ENCODE measurements at places on chromosomes 16 and 17.

DNA sequence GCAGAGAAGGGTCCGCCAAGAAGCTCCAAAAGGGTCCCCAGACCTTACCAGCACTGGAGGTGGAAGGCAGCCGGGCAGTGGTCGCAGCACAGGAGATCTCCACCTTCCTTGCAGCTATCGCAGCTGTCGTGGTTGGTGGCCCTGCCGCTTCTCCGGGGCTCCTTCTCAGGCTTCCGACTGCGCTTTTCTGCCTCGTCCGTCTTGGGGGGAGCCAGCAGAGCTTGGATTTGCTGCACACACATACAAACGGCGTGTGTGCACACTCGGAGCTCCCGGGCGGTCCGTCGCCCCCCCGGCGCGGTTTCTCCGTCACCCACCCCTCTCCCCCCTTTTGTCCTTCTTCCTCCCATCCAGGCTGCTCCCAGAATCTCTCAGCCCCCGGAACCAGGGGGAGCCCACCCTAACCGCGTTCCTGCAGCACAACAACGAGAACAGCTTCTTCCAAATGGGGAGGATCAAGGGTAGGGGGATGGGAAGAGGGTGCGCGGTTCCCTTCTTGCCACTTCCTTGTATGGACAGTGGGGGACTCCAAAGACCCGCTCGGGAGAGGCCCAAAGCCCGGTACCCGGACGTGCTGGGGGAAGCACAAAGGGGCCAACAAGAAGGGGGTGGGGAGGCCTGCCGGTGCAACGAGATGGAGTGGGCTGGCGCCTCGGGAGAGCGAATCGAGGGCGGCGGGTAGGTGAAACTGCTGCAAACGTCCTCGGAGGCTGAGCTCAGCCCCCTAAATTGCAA, 1.1 kb downstream of the PHF12 start:
- DNase-seq, result no peak

- DNase-seq, result no peak
Observed at GRCh38 chr16:71882505-71883167, 1.3 kb downstream of the ZNF821 start.

DNA sequence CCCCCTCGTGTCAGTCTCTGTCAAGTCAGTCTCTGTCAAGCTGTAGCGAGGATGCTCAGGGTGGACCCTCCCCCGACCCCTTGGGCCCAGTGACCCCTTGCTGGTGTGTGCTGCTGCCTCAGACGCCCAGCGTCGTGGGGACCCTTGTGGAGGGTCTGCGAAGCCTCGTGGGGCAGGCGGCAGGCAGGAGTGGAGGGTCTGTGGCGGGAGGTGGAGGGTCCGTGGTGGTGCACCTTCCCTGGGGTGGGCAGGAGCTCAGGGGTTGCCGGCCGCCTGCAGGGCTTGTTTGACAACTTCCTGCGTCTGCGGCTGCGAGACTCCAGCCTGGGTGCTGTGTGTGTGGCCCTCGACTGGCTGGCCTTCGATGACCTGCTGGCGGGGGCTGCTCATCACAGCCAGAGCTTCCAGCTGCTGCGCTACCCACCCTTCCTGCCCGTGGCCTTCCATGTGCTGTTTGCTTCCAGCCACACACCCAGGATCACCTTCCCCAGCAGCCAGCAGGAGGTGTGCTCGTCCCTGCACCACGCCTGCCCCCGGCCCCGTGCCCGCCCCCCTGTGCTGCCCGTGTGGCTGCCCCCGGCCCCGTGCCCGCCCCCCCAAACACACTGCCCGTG, 5.6 kb downstream of the GNG13 start:
- DNase-seq, result no peak

- no peak for DNase-seq
Observed at GRCh38 chr16:72924537-72924926, 123.4 kb downstream of the ZFHX3 start.

DNA sequence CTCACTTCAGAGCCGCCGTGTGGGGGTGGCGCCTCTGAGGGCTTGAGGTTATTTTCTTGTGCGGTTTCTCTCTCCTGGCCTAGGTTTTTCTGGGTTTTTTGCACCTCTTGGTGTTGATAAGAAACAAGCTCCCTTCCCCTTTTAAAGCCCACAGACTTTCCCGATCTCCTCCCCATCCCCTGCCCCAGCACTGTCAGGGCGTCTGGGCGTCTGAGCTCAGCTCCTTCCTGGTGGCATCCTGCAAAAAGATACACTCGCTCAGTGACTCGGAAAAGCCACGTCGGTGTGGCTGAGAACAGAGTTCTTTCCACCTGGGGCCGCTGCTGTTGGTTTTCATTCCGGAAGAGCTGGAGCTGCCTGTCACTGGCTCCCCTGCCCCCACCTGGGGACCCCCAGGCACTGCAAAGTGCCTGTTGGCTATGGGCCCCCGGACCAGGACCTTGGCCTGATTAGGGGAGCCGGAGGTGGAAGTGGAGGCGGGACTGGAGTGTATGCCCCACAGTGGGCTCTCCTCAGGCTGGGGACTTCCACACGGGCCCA, 14.5 kb downstream of the BAIAP2 start:
- no peak for DNase-seq

DNA sequence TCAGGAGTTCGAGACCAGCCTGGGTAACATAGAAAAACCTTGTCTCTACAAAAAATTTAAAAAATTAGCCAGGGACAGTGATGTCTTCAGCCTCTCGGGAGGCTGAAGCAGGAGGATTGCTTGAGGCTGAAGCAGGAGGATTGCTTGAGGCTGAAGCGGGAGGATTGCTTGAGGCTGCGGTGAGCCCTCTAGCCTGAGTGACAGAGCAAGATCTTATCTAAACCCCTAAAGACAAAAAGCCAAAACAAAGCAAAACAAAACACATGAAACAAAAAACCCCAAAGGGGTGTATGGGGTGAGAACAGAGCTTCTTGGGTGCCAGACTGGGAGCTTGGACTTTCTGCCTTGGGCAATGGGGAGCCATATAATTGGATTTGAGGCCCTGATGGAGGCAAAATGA, 2.6 kb downstream of the SPNS3 start:
- DNase-seq, result no peak

DNA sequence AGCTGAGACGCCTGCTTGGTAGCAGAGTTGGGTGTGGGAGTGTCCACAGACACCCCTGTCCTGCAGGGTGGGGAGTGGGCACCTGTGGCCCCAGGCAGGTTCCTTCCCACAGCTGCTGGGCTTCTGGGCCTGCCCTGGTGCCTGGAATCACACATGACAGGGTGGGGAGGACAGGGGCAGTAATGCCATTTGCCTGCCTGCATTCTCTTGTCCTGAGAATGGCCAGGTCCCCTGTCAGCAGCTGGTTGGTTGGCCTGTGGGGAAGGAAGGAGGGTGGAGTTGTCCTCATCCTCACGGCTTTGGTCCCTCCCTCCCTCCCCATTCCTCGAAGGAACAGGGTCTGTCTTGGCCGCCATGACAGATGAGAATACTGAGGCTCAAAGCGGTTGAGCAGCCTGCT, 5.2 kb downstream of the PRSS53 start:
- no peak for DNase-seq

DNA sequence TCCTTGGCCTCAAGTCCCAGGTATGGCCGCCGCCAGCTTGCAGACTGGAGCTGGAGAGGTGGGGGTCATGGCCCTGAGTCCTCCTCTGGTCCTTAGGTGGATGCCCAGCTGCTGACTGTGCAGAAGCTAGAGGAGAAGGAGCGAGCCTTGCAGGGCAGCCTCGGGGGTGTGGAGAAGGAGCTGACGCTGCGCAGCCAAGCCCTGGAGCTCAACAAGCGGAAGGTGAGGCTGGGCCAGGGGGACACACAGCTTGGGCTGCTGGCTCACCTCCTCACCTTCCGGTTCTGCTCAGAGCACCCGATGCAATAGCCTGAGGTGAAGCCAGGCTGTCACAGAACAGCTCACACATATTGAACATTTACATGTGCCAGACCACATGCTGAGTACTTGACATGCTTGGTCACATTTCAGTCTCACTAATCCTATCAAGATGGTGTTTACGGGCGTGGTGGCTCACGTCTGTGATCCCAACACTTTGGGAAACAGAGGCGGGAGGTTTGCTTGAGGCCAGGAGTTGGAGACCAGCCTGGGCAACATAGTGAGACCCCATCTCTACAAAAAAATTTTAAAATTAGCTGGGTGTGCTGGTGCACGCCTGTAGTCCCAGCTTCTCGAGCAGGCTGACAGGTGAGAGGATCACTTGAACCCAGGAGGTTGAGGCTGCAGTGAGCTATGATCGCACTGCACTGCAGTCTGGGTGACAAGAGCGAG, 7.4 kb downstream of the RNF40 start:
- DNase-seq, result no peak

GRCh38 chr16:78705694-78706093, 606.2 kb downstream of the WWOX start:
- no peak for DNase-seq

- DNase-seq, result no peak
Observed at GRCh38 chr16:3997231-3997841, 116.8 kb upstream of the CREBBP start.

DNA sequence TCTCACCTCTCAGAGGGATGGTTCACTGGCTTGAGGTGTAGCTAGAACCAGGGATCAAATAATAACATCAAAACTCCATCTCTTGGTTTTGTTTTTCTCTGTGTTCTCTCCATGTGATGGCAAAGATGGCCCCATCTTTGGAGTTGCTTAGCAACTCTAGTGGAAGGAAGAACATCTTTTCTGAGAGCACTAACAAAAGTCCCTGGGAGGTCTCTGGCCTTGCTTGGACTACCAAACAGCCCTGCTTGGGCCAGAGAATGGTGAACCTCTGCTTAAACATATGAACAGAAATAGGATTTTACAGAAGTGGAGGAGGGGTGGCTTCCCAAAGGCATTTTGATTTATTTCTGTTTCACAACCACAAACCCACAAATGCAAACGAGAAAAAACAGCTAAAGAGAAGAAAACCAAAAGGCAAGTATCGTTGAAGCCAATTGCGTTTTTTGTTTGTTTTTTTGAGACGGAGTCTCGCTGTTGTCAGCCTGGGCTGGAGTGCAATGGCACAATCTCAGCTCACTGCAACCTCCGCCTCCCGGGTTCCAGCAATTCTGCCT, 13.2 kb downstream of the GABARAPL2 start:
- DNase-seq, result no peak

- no peak for DNase-seq
Observed at GRCh38 chr16:57138281-57138935, 46.0 kb downstream of the CPNE2 start.

DNA sequence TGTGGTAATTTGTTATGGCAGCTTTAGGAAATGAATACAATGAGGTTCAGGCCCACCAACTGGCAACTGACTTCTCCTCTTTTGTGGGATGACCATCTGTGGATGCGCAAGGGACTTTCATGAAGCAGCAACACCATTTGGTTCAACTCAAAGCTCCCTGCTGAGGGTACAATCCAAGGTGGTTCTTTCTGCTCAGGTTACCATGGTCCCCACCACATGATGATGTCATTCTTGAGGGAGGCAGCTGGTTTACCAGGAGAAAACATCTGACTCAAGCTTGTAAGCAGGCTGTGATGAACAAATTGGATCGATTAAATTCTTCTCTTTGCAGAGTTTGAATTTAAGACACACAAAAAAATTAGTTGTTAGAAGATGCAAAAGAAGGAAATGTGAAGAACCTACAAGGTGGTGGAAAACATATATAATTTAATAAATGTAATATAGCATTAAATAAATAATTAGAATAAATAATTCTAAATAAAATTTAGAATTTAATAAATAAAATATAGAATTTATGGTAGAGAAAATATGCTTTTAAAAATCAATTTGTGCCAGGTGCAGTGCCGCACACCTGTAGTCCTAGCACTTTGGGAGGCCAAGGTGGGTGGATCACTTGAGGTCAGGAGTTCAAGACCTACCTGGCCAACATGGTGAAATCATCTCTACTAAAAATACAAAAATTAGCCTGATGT, 67.6 kb upstream of the ANKFN1 start:
- no peak for DNase-seq

GRCh38 chr16:68732042-68732680, 4.9 kb upstream of the CDH1 start:
- no peak for DNase-seq

DNA sequence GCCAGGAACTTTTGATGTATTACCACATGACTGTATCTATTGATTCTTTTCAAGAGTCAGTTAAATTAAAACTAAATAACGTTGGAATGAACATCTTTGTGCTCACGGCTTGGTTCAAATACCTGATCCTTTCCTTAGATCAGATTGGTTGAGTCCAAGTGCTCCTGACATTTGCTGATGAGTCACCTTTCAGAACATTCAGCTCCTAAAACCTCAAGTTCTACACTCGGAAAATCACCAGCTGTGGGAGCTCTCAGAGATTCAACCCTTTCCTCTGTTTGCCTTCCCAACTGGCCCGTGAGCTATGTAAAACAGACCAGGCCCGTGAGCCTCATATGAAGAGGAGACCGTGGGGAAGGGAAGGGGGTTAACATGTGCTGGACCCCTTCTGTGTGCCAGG, 68.1 kb downstream of the RTN4RL1 start:
- DNase-seq, result no peak

DNA sequence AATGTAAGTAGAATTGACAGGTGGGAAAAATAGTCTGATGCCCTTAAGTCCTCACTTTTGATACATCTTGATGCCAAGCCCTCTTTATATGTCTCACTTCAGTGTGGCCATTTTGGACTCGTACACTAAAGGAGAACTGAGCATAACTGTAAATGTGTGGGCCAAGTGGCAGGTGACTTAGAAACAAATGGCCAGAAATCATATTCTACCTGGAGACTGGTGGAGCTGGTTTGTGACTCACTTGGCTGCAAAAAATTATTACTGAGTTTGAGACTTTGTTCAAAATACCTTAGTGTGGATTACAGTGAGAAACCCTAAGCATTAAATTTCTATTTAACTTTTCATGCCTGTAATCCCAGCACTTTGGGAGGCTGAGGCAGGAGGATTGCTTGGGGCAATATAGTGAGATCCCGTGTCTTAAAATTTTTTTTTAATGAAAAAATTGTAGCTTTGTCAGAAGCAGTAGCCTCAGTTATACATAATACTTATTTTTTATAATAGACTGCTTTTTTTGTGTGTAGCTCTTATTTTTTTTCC, 5.0 kb downstream of the HAPSTR1 start:
- no peak for DNase-seq

DNA sequence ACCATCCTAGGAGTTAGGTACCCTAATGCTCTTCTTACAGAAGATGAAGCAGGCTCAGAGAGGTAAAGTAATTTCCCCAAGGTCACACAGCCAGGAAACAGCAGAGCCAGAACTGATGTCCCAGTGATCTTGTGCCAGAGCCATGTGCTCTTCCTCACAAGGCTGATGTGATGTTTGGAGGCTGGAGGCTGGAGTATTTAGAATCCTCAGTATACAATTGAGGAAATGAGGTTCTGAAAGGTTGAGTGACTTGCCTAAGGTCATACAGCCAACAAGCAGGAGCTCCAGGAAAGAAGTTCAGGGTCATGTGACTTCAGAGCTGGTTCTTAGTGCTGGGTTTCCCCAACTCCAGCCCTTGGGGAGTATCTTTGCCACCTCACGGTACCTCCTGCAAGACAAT, 18.5 kb downstream of the ITPRIPL2 start:
- DNase-seq, result no peak

DNA sequence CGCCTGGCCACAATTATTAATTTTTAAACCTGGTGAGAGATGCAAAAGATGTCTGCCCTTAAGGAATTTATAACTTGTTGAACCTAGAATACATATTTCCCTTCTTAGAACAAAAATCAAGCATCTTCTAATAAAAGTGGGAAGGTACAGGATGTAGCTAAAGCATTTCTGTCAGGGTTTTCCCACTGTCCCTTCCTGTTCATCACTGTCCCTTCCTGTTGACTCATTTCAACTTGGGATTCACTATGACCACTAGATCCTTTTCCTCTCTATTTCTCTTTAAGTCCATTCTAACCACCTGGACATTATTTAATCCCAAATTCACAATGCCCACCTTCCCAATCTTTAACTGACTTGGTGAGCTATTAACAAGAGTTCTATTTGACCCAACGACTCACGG, 33.9 kb upstream of the CDRT4 start:
- DNase-seq, result no peak

GRCh38 chr16:52051414-52052172, 495.4 kb downstream of the TOX3 start:
- DNase-seq, result no peak
